Activated effector memory CD4-positive, alpha-beta T cell treated with Interleukin-2 at 50 U/mL for 16 hours (primary cell): ENCODE measurements at places on chromosomes 6 and 20.

- DNase-seq: no peak
Observed at GRCh38 chr6:163828038-163828795, 413.7 kb downstream of the QKI start.

GRCh38 chr6:91904586-91905164 is 1317.8 kb upstream of the MAP3K7 start:
- DNase-seq: no peak

DNA sequence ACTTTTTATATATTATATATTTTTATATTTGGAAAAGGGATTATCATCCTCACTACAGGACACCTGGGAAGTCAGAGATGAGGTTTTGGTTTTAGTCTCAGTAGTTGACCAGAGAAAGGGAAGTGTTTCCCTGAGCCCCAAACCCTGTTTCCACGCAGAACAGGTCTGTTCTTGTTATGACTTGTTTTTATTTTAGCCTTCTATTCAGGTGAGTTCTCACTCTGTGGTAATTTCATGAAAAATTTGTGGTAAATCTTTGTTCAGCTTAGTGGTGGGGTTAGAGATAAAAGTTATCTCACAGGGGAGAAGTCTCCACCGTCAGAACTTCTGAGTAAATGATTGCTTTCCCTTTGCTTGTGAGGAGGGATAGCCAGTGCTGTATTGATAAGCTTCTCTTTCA is 224.9 kb downstream of the FARS2 start:
- DNase-seq: no peak

- DNase-seq: no peak
Observed at GRCh38 chr20:51837436-51837835, 35.1 kb upstream of the SALL4 start.

DNA sequence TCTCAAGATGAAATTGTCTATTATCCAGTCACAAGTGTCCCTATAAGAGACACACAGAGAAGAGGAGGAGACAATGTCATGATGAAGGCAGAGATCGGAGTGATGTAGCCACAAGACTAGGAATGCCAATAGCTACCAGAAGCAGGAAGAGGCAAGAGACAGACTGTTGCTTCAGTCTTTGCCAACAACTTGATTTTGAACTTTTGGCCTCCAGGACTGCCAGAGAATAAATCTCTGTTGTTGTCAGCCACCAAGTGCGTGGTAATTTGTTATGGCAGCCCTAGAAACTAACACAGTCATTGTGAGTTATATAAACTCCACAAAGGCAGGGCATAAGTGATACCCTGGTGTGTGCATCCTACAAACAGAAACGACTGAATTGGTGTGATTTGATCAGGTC is 517.0 kb downstream of the BTBD3 start:
- DNase-seq: no peak

DNA sequence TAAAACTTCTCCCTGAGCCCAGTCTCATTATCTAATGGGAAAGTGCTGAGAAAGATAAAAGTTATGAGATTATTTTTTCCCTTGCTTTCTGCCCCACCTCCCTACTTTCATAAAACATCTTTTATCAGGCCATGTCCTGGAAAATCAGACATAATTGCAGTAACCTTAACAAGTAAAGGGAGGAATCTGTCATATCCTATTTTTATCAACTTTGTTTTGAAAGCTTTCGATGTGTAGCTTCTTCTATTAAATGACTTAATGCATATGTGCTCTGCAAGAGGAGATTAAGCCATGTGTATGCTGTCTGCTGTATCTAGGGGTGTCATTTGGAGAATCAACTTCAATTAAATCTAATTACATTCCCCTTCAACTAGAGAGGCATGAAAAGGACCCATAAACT is 408.9 kb downstream of the CBLN4 start:
- DNase-seq: no peak

DNA sequence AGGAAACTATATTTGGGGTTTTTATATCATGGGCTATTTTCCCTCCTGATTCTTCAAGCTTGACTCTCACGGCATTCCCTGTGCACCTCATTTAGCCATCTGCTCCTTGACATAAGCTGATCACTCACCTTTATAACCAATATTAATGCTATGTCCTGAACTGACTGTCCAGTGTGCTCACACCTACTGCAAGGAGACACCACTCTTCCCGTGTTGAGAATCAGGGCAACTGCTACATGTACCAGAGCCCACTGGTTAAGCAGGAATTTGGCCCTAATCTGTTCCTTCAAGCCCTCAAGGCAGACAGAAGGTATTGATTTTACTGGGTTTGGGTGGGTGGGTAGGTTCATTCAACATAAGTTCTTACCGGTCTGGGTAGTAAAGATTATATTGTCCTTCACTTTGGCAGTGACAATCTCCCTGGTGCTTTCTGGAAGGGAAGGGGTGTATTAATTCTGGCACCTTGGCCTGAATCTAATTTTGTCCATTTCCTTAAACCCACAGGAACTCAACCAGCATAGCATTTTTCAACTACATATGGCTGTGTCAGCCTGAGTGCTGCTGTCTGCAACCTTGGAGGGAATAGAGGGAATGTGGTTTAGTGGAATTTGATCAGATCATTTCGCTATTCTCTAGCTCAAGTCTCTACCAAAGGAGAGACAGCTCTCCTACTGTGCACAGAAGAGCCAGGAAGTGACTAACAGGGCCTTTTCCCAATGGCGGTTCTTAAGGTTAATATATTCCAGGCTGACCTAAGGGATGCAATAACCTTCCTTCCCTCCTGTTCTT is 293.2 kb downstream of the BTBD9 start:
- DNase-seq: no peak

GRCh38 chr6:80388507-80388906 is 282.0 kb downstream of the BCKDHB start:
- no peak for DNase-seq

DNA sequence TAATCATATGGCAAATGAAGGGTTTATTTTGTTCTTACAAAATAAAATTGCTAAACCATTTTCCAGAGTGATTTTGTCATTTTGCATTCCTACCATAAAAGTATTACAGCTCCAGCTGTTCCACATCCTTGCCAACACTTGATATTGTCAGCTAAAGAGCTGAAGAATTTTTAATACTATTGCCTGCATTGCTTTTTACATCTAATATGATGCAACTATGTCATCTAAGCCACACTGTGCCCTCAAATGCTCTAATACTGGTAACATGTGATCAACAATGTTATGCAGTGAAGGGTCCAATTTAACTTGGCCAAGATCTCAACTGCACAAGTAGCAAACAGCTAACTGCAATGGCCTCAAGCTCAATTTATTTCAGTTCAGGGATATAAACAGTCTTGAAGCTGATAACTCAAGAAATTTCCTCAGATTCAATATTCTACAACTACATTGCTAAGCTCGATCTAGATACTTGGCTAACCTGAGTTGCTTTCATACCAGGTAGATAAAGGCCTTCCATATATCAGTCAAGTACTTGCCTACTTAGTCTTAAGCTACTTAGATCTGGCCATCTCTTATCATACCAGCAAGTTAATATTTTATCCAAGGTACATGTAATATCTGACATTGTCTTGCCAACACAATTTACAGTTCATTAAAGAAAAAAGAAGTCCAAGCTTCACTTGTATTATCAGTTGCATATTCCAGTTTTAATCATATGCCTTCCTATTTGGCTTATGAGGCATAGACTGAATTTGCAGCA is 17.0 kb downstream of the AKIRIN2 start:
- no peak for DNase-seq

DNA sequence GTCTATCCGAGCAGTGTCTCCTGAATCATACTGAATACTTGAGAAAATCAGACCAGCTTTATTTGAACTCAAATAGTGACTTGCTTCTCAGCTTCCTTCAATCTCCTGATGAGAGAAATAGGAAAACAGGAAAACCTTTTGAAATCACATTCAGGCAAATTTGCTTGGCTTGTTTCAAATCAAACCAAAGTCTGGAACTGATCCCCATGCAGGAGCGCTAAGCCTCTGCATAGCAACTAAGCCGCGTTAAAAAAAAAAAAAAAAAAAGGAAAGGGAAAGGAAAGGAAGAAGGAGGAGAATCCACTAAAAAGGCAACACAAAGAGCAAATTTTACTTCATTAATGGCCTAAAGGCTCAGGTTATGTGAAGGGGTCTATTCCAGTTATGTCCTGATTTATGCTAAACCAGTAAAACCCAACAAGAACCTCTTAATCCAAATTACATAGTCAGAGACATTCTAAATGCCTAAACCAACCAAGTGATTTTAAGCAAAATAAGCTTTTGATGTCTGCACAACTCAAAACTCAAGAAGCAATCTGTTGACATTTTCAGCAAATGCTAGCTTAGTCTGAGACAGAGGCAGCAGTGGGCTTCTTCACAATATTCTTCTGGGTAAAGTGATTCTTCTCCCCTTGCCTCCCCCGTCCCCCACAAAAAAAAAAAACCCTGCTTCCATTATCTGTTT is 112.5 kb downstream of the SOBP start:
- DNase-seq: no peak

DNA sequence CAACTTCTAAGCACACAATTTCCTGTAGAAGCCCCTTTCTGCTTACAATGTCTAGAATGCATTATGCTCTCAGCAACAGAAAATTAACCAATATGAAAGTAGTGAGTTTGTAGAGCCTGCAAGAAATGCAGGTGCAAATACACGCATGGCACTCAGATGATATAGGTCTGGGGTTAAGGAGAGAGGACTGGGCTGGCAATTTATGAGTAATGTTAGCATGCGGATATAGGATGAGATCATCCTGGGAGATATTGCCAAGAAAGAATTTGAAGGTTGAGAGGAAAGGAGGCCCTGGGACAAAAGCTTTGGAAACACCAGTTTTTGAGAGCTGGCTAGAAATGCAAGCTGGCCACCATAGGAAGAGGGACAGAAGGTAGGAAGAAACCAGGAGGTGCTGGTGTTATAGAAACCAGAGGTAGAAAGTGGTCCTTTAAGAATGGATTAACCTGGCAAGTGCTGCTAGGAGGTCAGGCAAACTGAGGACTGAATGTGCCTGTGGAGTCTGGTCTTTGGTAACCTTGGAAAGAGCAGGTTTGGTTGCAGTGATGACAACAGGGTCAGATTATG is 183.2 kb upstream of the MYLIP start:
- no peak for DNase-seq

DNA sequence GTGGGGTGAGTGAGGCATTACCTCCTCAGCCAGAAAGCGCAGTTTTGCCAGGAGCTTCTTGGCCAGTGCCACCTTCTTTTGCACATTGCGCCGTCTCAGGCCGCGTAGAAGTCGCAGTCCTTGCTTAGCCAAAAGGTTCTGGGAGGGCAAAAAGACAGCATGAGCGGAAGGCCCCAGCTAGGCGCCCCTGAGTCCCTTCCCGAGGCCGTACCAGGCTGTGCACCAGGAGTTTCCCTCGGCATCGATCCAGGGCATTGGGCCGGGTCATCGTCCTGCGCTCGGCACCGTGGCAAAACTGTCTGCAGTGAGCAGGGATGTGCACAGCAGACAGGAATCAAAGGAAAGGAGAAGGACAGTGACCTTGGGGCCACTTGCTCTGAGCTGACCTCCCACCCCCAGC is 20.2 kb upstream of the SPAG4 start:
- DNase-seq: no peak

DNA sequence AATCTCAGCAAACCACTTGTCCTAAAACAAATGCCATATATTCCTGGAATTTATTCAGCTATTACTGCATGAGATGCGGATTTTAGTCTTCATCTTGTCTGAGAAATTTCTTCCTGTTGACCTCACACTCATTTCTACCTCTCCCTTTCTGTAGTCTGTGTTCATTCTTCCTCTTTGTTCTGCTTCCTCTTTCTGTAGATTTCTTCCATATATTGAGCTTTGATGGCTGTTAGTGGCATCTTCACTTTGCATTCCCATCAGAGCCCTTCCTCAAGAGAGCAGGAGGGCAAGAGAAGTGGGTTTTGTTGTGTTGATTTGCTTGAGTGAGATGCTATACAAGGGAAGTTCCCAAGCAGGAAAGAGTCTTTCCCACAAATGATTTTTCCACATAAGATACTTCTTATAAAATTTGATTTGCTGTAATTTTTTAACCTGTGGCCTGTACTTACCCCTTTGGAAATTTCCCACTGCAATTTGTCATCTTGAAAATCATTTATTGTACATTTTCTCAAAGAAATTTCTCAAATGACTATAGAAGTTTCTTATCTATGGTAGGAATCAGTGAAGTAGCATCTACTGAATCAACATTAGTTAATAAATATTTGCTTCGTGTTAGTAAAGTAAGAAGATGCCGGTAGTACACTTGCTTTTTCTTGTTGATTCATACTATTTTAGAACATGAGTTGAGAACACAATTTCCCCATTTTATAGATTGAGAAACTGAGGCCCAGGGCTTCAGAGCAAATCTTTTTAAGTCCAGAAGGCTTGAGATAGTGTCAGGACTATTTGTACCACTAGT is 43.8 kb downstream of the MAP3K4 start:
- DNase-seq: no peak

GRCh38 chr6:27532820-27533538 is 60.1 kb upstream of the ZNF184 start:
- DNase-seq: no peak

GRCh38 chr6:159059141-159059540 is 14.3 kb upstream of the TAGAP start:
- DNase-seq: no peak

DNA sequence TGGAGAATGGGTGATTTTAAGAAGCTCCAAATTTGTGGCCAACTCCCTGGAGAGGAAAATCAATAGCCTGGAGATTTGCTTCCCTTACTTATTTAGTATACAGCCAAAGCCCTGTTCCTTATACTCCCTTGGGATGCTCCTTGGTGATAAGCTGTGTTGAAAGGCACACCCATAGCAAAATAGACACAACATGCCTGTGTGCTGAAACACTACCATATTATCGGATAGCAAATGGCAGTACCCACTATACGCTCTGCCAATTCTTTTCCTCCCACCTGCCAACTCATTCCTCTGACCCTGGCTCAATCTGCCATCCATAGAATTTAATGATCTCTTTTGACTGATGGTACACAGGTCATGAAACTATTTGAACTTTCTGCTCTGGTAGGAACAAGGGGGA is 98.2 kb downstream of the CLIC5 start:
- DNase-seq: no peak

DNA sequence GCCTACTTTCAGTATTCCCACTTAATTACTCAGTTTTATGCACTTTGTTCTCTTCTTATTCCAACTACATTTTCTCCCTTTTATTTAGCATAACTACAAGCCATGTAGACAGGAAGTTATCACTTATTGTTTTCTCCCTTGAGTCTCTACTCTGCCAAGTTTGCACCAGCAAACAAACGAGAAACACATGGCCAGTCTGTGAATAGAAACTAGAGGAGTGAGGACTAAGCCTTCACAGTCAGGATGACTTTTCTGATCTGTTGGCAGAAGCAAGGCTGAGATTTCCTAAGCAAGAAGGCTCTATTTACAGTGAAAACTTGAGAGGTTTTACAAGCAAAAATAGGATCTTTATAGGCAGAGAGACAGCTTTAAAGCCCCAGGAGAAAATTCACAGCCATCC is 69.8 kb upstream of the TINAG start:
- no peak for DNase-seq
